ENCODE measurements at places on chromosomes 11 and 22.

- DNase-seq = no peak
Measured at GRCh38 chr11:33773404-33773986, 825 bp downstream of the FBXO3 start.

- no peak for DNase-seq
Measured at GRCh38 chr11:81825346-81825745, 908.3 kb downstream of the FAM181B start.

DNA sequence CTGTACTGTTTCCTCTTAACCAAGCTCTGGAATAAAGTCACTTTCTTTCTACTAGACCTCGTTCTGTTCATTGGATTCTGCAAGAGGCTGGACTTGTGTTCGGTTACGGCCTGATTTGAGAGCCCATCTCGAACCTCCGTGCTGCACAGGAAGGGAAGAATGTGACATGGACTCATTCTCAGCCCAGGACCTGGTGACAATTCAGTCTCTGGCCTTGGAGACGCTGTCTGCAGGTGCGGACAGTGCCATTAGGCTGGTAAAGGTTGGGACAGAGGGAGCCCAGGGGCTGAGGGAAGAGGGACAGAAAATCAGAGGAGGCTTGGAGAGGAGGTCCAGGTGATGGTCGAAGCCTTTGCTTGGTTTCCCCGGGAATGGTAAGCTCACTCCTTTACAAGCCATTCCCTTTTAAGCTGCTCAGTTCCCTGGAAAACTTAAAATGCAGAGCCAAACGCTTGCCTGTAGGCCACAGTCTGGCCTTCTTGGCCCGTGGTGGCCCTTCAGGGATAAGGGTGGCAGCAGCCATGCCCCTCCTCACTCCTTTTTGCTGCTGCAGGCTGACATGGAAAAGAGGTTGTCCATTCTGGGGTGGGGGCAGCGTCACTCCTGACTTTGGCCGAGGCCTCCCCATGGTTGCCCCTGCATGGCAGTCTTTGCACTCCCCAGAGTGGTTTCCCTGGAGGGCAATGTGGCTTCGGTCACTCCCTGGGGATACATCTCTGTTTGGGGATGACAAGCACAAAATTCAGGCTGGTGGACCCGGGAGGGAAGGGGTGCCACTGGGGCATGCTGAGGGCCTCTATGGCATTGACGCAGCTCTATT lies 52.3 kb downstream of the SHISAL1 start:
- DNase-seq = no peak

GRCh38 chr11:882596-882995 lies 28.0 kb downstream of the CHID1 start:
- no peak for DNase-seq

- DNase-seq = no peak
Measured at GRCh38 chr11:111298413-111299100, at the start of gene POU2AF3. Gene POU2AF3, plus strand, starts transcription at chr11:111298546. Its CDS starts 36 bp downstream, at chr11:111298582.

DNA sequence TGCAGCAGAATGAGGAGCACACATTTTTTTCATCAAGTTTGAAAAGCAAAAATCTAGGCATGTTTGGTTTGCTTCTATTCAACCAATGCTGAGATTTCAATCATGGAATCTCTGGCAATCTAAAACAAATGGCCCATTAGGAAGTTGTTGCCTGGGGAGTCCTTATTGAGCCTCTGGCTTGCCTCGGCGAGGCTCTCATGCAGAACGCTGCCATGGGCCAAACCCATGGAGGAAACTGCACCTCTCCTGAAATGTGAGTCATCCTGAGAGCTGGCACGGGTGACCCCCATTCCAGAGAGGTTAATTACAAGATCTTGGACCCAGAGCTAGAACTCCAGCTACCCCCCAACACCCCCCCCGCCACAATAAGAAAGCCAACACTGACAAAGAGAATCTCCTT lies 80.7 kb downstream of the MN1 start:
- peak; percentile 10 for DNase-seq

GRCh38 chr11:19225123-19225522 lies 15.6 kb downstream of the E2F8 start:
- no peak for DNase-seq

GRCh38 chr11:104582431-104582830 lies 315.8 kb downstream of the CASP12 start:
- no peak for DNase-seq

DNA sequence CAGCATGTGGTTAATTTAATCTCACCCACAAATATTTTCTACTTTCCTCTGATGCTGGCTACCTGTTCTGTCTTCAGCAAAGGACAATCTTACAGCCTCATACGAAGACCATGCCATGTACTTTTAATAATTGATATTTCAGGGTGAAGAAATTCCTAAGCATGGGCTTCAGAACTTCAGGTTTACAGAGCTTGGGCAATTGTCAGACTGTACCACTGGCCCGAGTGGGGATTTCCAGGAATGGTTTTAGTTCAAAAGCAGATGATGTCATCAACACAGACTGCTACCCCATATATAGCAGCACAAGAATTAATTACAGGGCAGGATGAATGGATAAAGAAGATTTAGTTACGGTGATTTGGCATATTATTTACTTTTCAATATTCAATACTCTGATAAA lies 171.8 kb downstream of the ETS1 start:
- DNase-seq = no peak

GRCh38 chr11:134151083-134151747 lies 72.6 kb downstream of the NCAPD3 start:
- DNase-seq = no peak

GRCh38 chr11:130842001-130842400 lies 74.3 kb downstream of the SNX19 start:
- no peak for DNase-seq

GRCh38 chr11:110207123-110207522 lies 89.3 kb downstream of the RDX start:
- no peak for DNase-seq

DNA sequence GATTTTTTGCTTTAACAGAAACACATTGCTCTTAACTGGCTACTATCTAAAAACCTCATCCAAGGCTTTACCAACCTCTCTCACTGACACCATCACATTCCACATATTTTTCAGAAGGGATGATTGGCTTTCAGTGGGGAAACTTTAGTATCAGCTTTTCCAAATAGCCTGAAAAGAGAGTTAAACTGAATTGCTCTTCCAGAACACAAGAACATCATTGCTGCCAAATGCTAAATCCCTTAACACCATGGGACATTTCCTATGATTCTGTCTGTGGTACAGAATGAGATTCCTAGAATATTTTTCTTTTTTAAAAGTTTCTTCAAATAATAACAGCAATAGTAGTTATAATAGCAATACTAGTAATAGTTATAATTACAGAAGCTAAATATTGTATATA lies 45.4 kb downstream of the SOX6 start:
- no peak for DNase-seq

- DNase-seq = no peak
Measured at GRCh38 chr11:76790251-76790650, 7.1 kb downstream of the TSKU start.

DNA sequence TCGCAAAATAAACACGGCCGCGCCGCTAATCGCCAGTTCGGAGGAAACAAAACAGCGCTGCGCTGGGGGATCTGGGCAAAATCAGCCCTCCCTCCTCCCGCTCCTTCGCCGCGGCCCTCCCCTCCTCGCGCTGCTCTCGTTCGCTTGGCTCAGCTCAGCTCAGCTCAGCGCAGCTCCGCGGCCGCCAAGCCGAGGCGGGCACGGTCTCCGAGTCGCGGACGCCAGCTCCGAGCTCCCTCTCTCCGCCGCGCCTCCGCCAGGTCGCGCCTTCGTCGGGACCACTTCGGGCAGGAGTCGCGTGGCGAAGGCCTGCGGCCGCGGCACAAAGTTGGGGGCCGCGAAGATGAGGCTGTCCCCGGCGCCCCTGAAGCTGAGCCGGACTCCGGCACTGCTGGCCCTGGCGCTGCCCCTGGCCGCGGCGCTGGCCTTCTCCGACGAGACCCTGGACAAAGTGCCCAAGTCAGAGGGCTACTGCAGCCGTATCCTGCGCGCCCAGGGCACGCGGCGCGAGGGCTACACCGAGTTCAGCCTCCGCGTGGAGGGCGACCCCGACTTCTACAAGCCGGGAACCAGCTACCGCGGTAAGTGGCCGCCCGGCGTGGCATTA lies at the start of gene SPON1:
Gene SPON1 (plus strand): TSS at position 162 of the 607 bp plus-strand sequence. CDS start 182 bp downstream, at position 344.
- no peak for DNase-seq

- DNase-seq = no peak
Measured at GRCh38 chr11:113316256-113316655, 1.9 kb downstream of the TTC12 start.

DNA sequence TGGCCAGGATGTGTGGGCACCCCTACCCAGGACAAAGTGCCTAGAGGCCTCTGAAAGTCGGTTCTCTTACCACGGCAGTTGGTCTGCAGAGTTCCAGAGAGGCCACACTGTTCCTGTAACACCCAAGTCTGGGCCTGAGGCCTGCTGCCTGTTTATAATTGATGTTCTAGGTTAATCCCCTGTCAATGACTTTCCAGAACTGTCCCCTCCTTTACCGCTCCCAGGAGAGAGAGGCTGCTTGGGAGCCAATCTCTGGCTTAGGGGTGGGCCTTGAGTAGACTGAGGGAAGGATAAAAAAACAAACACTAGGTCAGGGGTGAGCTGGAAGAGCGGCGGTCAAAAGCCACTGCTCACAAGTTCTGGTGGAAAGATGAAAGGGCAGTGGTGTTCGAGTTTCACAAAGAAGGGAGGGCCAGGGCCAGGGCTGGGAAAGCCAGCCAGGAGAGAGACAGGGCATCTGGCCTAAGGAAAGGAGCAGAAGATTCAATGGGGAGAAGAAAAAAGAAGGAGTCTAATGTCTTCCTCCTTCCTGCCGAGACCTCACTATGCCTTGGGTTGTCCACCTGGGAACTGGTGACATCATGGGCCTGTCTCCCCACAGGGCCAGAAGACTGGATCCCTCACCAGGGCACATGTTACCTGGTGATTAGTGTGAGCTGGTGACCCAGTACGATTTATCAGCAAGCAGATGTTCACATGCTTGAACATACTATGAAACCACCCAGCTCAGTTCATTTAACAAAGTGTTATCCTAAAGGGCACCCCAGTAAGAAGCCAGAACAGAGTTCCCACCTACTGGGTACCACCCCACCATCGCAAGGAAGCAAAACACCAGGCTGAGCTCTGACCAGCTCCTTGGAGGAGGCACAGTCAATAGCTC lies 50.2 kb downstream of the PC start:
- no peak for DNase-seq

GRCh38 chr11:128476049-128476448 lies 111.3 kb downstream of the ETS1 start:
- no peak for DNase-seq

DNA sequence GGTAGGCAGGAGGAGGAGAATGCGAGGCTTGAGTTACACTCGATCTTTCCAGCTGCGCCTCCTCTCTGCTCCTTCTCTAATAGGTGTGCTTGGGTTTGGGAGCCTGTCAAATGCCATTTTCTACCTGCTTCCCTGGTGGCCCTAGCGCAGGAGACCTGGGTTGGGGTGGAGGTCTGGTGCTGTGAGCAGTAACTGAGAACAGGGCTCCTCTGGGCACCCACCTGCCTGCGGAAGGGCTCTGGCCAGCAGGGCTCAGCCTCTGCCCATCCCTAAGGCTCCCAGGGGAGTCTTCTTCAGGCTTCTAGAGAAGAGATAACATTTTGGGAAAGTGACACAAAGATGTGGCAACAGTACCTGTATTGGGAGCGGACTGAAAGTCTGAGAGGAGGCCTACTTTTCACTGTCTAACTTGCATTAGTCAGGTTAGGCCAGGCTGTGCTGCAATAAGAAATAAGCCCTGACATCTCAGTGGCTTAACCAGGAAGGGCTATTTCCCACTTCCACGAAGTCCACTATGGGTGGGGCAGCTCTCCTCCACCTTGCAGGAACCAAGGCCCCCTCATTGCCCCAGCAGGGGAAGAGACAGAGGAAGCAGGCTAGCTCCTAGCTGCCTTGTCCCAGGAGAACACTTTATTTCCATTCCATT lies 7.7 kb upstream of the LTO1 start:
- no peak for DNase-seq

- no peak for DNase-seq
Measured at GRCh38 chr11:47714554-47715081, 551 bp downstream of the AGBL2 start.

GRCh38 chr22:31278626-31279326 lies 13.5 kb downstream of the PIK3IP1 start:
- DNase-seq = no peak

DNA sequence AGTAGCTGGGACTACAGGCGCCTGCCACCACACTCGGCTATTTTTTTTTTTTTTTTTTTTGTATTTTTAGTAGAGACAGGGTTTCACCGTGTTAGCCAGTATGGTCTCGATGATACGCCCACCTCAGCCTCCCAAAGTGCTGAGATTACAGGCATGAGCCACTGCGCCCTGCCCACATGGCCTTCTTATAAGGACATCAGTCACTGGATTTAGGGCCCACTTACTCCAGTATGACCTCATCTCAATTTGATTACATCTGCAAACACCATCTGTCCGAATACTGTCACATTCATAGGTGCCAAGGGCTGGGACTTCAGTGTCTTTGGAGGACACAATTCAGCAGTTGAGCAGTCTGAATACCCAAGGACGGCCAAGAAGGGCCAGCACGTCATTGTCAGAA lies 8.2 kb upstream of the PRR5 start:
- DNase-seq = no peak

GRCh38 chr22:45425101-45425500 lies 11.6 kb downstream of the RIBC2 start:
- DNase-seq = no peak

- DNase-seq = no peak
Measured at GRCh38 chr11:105491394-105491793, 118.5 kb upstream of the GRIA4 start.
